T-helper 2 cell (primary cell): ENCODE measurements at places on chromosomes 2 and 18.
A peak's percentile ranks its signal among the peaks of the same experiment; 100 is the strongest.

- no peak for DNase-seq
These were observed 57.7 kb downstream of the GORASP2 start for GRCh38 chr2:170986566-170987258.

DNA sequence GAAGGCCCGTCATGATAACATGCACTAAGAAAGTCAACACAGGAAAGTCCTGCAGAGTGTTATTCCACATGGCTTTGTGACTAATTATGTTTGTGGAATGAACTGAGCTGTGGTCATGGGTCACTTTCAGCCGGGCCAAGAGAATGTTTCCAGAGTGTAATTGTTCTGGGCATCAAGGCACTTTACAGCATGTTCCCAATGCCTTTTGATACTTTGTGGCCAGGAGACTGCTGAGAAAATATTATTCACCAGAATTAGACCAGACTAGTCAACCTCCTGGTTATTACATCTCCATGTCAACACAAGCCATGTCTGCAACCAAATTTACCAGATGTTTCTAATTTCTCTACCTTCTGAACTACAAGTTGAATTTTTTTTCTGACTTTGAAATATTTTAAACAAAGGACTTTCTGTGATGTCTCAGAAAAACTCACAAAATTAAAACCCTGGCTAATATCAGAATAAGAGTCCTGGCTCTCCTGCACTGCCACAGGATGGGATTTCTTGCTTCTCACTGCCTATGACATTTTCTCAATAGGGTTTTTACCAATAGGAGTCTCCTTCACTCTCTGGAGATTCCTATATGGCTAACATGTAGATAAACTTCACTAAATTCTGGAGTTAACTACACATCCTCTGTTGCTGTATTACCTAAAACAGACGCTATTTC, 90.6 kb upstream of the WDR75 start:
- DNase-seq, result no peak

DNA sequence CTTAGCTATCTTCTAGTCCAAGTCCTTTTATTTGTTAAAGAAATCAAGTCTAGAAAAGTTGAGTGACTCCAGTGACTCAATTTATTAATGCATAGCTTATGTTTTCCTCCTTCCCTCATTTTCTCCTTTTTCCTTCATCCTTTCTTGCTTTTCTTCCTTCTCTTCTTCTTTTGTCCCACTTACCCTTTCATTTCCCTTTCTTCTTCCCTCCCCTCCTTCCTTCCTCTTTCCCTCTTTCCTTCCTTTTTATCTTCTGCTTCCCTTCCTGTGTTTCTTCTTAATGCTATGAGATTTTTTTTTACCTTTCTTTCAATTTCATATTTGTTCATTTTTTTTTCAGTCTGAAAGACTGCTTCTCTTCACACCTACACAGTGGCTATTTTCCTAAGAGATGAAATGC, 555.5 kb downstream of the PIK3C3 start:
- no peak for DNase-seq

DNA sequence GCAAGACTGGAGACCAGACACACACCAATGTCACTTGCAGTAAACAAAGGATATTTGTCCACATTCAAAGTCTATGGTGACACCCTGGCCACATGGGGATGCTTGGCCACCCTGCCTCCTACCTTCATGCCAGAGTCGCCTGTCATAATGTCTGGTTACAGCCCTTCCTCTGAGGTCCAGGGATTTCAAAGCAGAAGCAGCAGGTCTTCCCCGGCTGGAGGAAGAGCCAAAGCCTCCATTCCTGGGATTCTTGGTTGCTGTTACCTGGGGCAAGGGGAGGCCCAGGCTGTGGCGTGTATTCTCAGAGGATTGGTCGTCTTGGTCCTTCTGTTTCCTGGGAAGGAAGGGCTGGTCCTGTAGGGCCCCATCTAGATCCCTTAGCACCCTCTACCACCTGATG, 2.3 kb upstream of the ALPP start:
- no peak for DNase-seq

GRCh38 chr2:207512356-207512755, 17.4 kb upstream of the CREB1 start:
- no peak for DNase-seq

DNA sequence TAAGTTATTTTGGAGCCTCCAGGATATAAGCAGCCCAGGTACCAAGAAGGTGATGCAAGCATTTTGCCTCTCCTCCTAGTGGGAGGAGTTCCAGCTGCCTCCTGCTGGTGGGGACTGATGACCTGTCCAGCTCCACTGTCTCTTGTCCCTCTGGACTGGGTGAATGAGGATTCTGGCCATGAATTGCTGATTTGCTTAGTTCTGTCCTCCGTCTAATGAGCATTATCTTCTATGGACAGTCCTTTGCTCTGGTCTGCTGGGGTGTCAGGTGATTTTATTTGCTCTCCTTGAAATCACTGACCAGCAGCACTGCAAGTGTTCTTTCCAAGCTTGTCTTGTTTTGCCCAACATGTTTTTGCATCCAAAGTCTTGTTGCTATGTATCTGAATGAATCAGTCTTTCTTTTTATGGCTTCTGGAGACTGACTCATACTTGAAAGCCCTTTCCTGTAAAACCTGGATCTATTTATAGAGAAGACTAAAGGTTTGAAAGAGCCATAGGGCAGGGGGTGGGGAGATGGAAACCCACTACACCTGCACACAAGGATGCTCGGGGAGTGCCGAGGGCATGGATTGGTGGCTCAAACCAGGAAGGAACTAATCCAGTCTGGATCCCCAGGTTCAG, 40.5 kb upstream of the EFHD1 start:
- DNase-seq, result no peak

DNA sequence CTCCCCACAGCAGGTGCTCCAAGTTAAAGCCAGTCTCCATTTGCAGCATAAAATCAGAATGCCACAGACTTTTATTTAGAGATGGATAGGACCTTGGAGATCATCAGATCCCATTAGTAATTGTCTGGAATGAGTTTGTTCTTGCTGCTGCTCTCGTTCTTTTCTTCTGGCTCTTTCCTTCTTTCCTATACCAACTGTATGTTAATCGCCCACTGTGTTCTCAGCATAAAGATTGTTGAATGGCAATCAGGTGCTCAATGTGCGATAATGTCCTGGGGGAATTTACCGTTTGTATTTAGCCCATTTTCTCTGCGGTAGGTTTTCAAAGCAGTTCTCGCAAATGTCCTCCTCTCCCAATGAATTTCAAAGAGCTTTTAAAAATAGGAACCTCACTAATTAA, 3.3 kb downstream of the GPR39 start:
- DNase-seq, result no peak

DNA sequence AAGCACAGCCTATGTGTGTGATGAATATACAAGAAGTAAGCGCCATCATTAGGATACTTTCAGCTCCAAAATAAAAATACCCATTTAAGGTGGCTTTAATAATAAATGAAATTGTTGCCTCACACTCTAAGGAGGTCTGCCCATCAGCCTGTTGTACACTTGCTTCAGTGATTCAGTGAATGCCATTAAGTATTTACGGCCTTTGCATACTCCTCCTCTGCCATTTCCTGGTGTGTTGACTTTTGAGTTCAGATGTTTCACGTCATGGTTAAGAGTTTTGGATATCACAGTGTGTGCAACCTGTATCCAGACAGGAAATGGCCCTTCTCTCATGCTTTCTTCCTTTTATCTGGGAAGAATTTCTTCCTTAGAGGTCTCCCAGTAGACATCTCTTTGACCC, 38.6 kb upstream of the SNORC start:
- DNase-seq, result no peak

DNA sequence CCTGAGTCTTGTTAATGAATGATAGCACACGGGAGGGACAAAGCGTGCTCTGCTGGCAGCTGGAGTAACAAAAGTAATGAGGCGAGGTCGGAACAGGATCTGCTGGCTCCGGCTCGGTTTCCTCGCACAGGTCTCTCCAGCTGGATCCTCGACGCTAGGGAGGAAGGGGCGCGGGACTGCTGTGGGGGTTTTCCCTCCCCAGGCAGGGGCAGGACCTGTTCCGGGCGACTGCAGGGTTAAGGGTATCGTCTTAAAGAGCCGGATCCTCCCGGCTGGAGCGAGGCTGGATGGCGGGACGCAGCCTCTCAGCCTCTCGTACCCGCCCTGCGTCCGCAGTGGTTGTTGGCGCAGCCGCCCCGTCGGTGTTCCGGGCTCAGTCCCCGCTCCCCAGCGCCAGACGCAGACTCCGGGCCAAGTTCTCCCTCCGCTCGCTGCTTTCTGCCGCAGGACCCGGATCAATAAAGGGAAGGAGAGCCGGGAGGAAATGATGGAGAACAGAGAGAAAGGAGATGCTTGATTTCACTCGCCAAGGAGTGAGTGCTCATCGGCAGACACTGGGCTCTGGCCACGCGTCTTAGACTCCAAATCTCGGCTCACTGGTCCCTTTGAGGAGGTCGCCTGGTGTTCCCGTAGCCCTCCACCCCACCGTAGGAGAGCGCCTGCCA, 1.1 kb upstream of the LIPG start:
- DNase-seq, result no peak

- DNase-seq, result no peak
These were observed 6.5 kb downstream of the SP5 start for GRCh38 chr2:170721678-170722077.

DNA sequence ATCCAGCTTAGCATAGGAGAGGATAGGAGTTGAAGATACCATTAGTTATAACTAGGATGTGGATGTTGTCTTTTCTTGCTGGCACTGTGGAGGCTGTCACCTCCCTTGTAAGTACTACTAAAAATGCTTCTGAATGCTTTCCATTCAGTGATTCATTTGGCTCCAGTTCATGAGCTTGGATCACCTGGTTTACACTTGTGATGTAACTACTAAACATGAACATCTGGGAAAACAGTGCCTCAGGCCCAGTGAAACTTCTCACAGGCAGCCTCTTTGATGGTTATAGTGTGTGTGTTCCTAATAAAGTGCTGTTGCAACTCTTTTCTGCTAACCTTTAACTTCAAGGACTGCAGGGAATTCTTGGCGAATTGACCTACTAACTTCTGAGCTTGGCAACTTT, 13.0 kb upstream of the SLC9A2 start:
- DNase-seq, result no peak

DNA sequence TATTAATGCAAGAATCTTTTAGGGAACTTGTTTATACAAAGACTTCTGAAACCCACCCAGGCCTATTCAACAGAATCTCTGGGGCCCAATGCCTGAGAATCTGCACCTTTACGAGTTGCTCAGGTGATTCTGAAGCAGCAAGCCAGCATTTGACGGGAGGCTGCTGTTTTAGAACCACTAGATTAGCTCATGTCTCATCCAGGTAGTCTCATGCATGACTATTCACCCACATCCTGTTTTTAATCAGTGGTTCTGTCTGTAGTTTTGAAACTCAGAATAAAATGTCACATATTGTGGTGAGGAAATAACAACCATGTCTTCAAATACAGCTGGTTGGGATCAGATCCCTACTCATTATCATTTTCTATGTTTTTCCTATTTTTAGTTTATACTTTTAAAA, 39.5 kb downstream of the CYTIP start:
- peak; percentile 53 for DNase-seq

- DNase-seq, result peak; percentile 12
These were observed 61.0 kb downstream of the GRB14 start for GRCh38 chr2:164560181-164560792.

DNA sequence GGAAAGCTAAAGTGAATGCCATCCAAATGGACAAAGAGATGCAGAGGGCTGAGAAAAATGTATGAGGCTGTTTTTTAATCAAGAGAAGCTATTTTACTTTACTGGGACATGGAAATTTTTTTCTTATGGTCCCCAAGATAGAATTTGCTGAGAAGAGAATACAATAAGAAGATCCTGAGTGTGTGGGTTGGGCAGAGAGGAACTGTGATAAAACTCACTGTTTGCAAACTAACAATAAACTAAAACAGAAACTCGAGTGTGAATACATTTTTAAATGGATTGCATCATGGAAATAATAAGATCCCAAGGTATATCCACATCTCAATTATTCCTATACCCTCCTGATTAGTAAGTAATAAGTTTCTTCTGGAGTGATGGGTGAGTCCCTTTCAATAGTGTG, 4.4 kb downstream of the NEB start:
- no peak for DNase-seq

DNA sequence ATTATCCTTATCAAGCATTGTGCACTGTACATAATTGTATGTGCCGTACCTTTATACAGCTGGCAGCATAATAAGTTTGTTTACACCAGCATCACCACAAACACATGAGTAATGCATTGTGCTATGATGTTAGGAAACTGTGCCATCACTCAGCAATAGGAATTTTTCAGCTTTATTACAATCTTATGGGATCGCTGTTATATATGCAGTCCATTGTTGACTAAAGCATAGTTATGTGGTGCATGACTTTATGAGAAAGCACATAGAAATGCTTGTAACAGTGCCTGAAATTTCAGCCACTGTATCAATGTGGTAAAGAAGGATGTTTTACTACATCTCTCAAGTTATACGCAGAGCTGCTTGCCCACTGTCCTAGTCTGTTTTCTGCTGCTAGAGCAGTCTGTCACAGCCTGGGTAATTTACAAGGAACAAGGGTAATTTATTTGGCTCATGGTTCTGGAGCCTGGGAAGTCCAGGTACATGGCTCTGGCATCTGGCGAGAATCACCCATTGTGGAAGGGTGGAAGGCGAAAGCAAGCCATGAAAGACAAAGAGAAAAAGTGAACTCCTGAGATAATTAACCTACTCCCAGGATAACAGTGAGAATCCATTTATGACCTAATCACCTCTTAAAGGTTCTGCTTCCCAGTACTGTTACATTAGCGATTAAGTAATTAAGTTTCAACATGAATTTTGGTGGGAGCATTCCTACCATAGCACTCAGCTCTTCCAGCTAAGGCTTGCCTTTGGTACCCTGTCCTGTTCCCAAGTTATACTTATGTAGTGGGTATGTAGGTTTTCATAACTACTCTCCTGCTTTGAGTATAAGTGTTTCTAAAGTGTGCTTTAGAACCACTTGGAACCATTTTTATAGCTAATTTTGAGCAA, 4.6 kb downstream of the MAP3K20 start:
- no peak for DNase-seq

DNA sequence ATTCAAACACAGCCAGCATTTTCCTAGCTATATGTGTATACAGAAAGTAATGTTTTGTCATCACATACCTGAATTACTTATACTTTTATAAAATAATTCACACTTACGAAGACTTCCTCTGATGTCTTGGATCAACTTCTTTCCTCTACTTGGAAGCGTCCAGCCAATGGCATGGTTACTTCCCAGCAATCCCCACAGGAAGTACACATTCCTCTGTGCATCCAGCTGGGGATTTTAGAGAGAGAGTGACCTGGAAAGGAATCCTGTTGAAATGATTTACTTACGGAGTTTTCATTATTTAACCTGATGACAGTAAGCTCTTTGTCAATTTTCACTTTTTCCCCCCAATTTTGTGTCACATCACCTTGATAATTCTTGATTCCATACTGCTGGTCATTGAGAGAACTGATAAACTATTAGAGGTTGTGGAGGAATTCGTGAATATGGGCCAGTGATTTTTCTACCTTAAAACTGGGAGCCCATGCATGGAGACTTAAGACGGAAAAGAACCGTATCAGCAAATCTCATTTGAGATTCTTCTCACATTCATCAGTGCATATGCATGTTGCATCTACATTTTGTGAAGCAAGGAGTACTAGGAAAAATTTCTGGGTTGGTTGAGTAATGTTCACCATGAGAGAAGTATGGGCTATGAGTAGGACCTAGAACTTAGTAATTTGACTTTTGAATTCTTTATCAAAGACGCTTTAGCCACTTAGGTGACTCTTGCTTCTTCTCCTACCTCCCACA, 9.0 kb upstream of the IL18R1 start:
- no peak for DNase-seq
